Stimulated activated CD4-positive, alpha-beta T cell treated with anti-CD3 and anti-CD28 coated beads, Interleukin-2, amount 100 ng/mL, for 24 hours (primary cell): ENCODE measurements at places on chromosomes 11 and 22.

DNA sequence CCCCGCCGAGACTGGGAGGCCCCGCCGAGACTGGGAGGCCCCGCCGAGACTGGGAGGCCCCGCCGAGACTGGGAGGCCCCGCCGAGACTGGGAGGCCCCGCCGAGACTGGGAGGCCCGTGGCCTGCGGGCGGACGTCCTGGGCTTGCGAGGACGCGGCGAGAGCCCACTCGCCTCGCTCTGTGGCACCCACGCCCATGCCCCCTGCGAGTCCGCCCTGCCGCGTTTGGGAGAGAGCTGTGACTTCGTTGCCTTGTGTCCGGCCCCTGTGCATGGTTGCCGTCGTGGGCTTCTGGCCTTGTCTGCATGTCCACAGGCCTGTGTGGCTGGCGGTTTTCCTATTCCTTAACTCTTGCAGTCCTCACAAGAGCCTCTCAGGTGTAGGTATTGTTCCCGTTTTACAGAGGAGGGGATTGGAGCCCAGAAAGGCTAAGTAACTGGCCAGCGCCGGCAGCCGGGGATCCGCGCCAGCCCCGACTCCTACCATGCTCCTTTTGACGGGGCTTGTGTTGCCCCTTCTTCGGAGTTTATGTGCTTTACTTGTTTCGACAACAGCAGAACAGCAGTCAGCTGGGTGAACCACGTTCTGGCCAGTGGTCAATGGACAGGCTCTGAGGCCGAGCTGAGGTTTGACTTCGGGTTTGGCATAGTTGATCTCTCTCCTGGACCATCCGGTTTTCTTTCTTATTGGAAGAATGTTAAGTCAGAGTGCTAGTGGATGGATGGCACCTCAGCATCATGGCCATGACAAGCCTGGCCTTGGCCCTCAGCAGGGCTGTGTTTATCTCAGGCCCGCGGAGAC, 741 bp downstream of the PHRF1 start:
- no peak for DNase-seq

GRCh38 chr11:74371269-74372052, 26.8 kb downstream of the PGM2L1 start:
- DNase-seq = no peak

- no peak for DNase-seq
Measured at GRCh38 chr11:92642177-92642931, 327.1 kb upstream of the MTNR1B start.

- no peak for DNase-seq
Measured at GRCh38 chr11:1840780-1841480, 2.1 kb downstream of the TNNI2 start.

DNA sequence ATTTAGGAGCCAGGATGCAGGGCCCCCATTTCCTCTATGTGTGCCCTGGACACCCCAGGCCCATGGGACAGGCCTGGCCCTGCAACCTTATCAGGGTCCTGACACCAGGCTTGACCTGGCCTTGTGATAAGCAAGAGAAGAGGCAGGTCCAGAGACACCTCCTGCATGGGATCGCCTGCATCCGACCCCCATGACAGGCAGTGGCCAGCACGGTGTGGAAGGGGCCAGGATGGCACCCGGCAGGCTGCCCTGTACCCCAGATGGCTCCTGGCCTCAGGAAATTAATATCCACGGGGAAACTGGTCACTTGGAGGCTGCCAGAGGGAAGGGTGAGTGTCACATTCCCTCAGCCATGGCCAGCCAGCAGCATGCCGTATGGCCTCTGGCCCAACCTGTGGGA, 6.8 kb downstream of the KRTAP5-9 start:
- DNase-seq = no peak

DNA sequence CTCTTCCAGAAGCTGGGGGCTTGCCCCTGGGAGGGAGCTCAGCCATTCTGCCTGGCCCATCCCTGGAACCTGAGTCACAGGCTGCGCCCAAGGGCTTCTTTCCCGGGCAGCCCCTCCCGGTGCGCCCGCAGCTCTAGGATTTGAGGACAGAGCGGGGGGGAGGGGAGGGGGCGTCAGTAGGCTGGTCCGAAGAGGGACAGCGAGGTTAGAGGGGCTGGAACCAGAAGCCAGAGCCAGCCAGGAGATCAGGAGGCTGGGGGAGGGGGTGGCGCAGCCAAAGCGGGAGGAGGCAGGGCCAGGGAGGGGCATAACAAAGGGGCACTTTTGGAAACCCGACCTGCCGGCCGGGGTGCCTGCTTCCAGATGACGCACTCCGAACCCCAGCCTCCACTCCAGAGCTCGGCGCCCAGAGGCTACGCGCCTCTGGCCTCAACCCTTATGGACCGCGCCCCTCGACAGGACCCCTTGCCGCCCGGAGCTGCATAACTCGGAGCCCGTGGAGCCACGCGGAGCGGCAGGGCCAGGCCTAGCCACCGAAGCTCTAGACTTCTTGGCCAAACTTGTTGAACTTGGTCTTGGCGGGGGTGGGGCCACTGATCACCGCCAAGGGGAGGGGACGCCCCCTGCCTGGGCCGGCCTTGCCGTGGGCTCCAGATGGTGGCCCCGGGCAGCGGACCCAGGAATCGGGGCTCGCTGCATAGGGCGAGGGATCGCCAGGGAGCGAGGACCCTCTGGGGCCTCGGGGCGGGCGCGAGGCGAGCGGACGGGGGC, 744 bp downstream of the PACSIN3 start:
- DNase-seq = peak; percentile 20

GRCh38 chr22:19791243-19791642, 30.7 kb downstream of the TBX1 start:
- DNase-seq = no peak

GRCh38 chr11:108620958-108621772, 27.6 kb upstream of the EXPH5 start:
- no peak for DNase-seq

DNA sequence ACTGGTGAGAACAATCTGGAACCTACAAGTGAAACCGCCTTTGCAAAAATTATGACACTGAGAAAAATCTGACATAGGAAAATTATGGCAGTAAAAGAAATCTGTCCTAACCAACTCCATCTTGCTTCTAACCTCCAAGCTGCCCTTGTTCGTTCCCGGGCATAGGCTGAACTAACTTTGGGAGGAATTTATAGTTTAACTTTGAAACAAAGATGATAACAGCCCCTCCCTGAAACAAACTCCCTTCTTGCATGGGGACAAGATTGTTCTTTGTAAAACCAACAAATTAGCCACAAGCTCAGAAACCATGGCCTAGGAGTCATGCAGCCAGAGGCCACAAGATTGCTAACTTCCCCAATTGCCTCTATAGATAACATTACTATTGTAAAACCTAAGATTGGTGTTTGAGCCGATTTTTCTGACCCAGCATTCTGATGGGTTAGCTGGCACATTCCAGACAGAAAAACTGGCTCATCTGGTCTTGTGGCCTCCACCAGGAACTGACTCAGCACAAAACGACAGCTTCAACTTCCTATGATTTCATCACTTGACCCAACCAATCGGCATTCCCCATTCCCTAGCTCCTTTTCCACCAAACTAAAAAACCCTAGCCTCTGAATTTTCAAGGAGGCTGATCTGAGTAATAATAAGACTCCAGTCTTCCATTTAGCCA, 3.6 kb upstream of the CCDC81 start:
- DNase-seq = no peak

DNA sequence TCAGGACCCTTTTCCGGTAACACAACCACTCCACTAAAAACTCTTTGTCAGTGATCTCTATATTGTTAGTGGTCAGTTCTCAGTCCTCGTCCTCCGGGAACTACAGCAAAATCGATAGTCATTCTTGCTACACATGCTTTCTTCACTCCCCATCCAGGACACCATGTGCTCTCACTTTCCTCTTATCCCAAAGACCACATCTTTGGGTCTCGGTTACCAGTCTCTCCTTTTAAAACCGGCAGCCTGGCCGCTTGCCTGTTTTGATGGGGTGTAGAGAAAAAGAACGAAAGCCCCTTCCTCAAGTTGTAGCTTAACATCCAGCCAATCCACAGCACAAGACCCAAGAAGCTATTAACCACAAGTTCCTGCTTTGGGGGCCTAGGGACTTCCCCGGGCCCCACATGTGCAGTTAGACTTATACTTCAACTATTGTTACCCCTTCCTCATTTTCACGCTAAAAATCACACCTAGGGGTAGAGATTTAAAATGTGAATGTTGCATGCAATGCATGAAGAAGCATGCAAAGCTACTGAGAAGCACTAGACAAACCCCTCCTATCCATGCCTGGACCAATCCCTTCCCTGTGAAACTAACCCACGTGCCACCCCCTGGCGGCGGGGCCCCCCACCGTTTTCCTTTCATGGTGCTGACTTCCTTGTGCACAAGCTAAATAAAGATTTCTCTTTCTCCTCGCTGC, 1.5 kb upstream of the TOLLIP start:
- DNase-seq = peak; percentile 65

DNA sequence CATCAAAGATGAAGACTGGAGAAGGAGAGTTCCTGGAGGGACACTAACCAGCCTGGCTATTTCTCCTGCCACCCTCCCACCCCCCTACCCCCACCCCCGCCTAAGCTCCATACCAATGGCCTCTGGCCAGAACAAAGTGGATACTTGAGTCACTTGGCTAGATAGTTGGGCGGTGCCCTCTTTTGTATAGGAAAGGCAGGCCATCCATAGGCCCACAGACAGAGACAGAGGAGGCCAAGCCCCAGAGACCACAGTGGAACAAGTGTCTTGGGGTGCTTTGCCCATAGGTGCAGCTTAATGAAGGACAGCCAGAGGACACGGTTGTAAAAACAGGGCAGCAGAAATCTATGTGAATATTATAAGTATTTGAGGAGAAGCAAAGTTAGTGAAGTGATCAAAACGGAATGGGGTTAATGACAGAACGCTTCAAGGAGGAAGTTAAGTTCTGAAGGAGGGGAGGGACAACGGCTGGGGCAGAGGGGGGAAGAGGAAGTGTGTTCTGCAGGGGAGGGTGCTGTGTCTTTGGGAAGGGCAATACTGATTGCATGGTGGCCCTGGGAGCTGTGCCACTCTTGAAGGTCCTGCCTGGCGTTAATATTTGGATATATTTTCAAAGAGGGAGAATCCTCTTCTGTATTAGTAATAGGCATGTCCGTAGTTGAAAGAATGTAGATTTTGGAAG, 32.7 kb downstream of the FLI1 start:
- DNase-seq = peak; percentile 47

GRCh38 chr11:95675585-95675984, 114.0 kb downstream of the FAM76B start:
- no peak for DNase-seq

GRCh38 chr11:70775386-70776075, 377.2 kb downstream of the CTTN start:
- no peak for DNase-seq

GRCh38 chr22:19875061-19875530, 20.4 kb upstream of the GNB1L start:
- no peak for DNase-seq

DNA sequence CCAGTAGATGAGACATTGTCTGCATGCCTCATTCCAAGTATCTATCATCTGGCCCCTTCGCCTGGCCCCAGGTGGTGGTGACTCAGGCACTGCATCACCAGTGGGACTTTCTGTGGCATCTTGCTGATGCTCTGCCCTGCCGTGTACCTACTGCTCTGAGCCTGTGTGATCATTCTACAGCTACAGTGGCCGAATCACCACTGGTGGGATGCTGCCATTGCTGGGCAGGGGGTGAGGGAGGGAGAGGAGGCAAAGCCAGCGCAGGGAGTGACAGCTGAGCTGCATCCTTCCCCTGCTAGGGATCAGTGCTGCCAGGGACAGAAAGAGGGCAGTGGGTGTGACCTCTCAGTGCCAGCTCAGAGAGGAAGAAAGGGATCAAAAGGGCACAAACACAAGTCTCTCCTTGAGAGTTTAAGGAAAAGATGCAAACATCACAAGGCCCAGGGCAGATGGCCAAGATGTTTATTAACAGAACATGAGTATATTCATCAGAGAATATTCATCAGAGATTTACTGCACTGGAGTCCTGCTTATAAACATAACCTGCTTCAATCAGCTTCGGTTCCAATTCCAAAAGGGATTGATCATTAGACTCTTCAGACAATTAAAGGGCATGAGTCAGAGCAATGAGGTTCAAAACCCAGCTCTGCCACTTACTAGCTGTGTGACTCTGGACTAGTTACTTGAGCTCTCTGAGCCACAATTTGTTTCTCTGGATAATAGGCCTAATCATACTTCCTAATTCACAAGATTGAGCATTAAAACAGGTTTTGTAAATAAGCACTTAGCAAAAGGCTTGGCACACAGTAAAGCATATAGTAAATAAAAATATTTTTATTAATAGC, 109.8 kb downstream of the NAT10 start:
- peak; percentile 81 for DNase-seq

GRCh38 chr22:36734171-36735058, 30.9 kb upstream of the CACNG2 start:
- no peak for DNase-seq

GRCh38 chr11:70161043-70161625, 42.0 kb upstream of the FADD start:
- no peak for DNase-seq

DNA sequence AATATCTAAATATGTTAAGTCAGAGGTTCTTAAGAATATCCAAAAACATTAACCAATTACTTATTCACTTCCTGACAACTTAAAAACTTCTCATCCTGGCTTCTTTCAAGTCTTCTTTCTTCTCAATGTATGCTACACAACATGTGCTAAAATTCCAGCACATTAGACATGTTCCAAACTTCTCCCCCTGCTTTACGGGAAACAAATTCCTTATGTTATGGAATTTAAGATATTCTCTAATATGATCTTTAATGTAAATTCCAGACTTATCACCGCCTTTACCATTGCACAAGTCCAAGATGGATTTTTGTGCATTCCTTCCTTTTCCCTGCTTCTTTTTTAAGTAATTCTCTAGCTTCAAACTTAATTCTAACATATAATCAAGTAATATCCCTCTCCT, 964.5 kb upstream of the CHORDC1 start:
- DNase-seq = no peak

GRCh38 chr11:69731110-69731509, 27.3 kb upstream of the FGF19 start:
- no peak for DNase-seq

GRCh38 chr11:98710986-98711385, 309.8 kb upstream of the CNTN5 start:
- no peak for DNase-seq

- DNase-seq = no peak
Measured at GRCh38 chr11:123188508-123189165, 6.4 kb downstream of the CLMP start.

DNA sequence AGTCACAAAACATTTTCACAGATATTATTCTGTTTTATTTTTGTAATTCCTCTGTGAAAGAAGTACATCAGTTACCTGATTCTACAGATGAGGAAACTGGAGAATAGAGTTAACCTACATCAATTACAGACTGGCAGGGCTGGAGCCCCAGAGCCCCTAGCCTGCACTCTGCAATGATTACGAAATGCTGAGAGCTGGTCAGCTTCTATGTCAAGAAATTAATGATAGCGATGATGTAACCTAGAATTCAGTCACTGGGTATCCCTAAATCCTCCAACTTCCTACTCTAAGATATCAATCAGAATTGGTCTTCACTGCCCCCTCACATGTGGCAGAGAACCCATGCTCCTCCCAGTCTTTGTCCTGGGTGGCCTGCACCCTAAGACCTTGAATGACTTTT, 273.5 kb upstream of the PLET1 start:
- DNase-seq = no peak
